ENCODE measurements at places on chromosomes 2 and 18.

DNA sequence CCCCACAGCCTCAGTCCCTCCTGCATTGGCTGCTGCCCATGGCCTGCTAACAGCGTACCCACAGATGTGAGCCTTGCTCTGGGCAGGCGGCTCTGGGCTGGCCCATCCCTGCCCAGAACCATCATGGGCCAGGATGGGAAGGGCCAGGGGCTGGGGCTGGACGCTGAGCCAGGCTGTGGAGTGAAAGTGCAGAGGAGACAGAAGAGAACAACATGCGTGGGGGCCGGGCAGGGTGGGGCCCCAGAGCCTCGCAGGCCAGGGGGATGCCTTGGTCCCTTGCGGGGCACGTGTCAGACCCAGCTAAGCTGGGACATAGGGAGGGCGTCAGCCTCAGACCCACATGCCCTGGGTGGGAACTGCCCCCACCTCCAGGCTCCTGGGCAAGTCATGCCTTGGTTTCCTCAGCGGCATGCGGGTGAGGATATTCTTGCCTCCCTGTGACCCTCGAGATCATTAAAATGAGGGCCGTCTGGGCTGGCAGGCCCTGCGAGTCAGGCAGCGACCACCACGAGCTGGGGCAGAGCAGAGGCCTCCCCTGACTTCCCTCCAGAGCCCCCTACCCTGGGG lies 27.3 kb downstream of the GPC1 start:
- no peak for DNase-seq

DNA sequence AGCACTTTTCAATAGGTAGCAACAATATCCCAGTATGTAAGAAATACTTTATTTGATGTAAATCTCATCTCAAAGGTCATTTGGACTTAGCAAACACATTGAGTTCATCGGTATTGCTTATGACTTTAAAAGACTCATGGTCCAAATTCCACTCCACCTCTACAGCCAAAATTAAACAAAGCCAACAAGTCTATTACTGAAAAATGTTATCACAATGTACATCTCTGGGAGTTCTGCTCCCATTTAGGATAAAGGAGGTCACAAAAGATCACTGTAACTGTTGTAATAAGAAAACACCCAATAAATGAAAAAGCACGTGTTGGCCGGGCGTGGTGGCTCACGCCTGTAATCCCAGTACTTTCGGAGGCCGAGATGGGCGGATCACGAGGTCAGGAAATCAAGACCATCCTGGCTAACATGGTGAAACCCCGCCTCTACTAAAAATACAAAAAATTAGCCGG lies 50.0 kb downstream of the ESCO1 start:
- no peak for DNase-seq

- DNase-seq, result no peak
These were observed 160.5 kb downstream of the RIF1 start for GRCh38 chr2:151570191-151570590.

GRCh38 chr2:55961318-55961911 lies 37.8 kb upstream of the EFEMP1 start:
- DNase-seq, result no peak

DNA sequence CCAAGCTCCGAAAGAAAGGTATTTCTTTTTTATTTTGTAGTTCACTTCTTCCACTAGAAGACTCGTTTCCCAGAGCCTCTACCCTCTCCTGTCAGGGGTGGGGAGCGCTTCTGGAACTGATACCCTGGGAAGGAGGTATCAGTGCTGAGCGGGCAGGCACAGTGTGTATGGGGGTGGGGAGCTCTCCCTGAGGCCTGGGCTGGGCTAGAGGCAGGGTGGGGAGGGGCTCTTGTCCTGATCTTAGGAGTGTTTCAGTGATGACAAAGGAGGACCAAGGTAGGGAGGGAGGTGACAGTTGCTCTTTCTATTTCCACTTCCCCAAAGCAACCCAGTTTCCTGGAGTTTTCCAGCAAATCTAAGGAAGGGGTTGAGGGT lies 65.4 kb downstream of the ARHGAP25 start:
- DNase-seq, result no peak

GRCh38 chr2:188199716-188200128 lies 92.0 kb upstream of the GULP1 start:
- DNase-seq, result no peak

- DNase-seq, result no peak
These were observed 11.7 kb upstream of the CNGA3 start for GRCh38 chr2:98334439-98335078.

DNA sequence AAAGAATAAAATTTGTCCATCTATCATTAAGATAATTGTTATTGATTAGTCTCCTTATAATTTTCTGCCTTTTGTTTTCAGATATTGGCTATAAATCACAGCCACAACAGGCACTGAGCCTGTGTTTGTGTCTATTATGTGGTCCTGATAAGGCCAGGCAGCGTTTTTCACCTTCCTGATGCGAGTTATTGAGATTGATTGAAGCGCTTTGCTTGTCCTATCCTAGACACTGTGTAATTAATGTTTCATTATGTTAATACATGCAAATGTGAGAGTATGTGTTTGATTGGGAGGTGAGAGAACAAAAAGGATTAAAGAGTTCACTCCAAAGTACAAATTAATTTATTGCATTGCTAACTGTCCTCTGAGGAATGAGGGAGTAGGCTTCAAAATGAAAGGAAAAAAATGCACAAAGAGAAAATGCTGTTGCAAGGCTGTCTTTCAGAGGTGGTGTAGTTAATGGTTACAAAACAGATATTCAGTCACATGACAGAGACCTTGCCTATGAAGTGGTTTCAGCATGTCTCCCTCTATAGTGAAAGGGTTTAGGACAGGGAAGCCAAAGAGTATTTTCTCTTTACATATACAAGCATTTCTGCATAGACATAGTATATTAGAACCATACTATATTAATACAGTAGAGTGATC lies 391.1 kb downstream of the DCC start:
- no peak for DNase-seq

- no peak for DNase-seq
These were observed 46.2 kb downstream of the CAB39 start for GRCh38 chr2:230758566-230759480.

- DNase-seq, result no peak
These were observed 28.6 kb downstream of the FEZ2 start for GRCh38 chr2:36569267-36569856.

- DNase-seq, result no peak
These were observed 112.4 kb downstream of the FEZ2 start for GRCh38 chr2:36485521-36485920.

DNA sequence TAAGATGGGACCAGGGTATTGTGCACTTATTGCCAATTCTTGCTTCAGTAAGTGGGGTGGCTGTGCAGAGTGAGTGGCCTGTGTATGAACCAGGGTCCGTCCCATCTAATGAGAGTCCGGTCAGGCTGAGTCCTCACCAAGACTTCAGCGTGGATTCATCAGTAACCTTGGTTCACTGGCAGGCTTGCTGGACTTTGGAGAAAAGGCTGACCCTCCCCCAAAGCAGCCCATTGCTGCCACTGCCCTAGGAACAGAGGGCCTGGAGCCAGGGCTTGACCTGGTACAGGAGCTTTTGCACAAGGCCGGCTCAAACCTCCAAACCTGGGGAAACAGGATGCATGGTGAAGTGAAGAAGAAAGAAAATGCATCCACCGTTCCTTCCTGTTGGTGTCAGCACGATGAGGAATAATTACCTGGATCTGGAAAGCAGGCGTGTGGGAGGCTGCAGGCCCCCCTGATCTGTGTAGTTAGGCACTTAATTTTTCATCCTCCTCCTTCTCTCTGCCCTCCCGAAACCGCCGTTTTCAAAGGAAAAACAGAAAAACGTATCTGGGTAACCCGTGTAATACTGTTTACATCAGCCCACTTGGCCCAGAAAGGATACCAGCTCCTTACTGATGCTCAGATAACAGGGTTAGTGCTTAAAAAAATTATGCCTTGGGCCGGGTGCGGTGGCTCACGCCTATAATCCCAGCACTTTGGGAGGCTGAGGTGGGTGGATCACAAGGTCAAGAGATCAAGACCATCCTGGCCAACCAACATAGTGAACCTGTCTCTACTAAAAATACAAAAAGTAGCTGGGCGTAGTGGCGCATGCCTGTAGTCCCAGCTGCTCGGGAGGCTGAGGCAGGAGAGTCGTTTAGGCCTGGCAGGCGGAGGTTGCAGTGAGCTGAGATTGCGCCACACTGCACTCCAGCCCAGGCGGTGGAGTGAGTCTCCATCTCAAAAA lies 147.7 kb downstream of the TGIF1 start:
- no peak for DNase-seq

GRCh38 chr18:23710068-23710527 lies 20.8 kb downstream of the LAMA3 start:
- DNase-seq, result no peak

DNA sequence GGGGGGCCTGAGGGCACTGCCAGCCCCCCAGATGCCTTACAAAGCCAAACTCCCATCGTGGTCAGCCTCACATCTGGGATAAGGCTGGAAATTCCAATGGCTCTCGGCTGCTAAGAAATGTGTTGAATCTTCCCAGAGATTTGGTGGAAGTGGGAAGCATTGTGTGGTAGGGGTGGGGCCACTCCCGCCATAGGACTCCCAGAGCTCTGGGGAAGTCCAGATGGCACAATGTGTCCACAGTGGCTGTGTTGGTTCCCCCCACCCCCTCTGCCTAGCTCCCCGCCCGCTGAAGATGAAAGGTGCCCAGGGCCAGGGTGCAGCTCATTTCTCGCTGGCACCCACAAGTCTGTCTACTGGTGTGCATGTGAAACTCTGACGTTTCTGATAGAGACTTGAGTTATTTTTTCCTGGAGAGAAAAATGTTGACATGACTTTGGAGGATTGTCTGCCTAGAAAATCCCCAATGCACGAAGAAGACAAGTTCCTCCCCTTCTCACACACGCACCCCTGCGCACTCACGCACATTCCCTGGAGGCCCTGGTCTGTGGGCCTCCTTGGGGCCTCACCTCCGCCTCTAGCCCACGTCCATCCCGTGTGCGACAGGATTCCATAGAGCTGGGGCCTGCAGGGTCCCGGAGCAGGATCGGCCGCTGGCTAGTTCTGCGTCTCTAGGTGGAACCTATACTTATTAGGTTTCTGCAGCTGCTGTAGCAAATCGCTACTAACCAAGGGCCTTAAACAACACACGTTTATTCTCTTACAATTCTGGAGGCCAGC lies 199.1 kb downstream of the ZFP36L2 start:
- DNase-seq, result no peak

DNA sequence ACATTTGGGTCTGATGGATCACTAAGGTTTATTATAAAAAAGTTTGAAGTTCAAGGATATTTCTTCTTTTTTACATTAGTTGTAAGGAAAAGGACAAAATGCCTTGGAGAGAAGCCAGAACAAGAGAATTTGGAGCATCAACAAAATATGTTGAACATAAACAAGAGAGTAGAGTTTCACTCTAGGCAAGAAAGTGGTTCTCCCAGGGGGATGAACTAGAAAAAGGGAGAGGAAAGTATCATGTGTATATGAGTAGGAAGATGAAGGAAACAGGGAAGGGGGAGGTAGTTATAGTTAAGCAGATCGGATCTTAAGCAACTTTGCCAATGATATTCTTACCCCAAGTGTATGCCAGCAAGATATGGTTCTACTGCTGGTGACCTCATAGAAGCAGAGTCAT lies 63.8 kb upstream of the GALNT3 start:
- DNase-seq, result no peak

DNA sequence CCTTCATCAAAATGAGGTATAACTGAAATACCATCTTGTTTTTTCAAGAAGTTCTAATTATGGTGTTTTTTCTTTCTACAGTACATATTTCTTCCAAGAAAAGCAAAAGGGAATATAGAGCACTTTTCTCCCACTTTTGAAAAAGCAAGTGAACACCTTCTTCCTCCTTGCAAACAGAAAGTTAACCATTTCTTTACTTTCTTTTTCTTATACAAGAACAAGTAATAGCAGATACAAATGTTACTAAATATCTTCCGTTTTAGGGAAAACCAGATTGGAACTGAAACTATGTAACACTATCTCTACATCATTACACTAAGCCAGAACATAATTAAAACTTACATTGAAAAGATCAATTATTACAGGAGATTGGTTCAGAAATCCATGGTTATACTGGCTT lies 44.0 kb downstream of the COBLL1 start:
- DNase-seq, result no peak

DNA sequence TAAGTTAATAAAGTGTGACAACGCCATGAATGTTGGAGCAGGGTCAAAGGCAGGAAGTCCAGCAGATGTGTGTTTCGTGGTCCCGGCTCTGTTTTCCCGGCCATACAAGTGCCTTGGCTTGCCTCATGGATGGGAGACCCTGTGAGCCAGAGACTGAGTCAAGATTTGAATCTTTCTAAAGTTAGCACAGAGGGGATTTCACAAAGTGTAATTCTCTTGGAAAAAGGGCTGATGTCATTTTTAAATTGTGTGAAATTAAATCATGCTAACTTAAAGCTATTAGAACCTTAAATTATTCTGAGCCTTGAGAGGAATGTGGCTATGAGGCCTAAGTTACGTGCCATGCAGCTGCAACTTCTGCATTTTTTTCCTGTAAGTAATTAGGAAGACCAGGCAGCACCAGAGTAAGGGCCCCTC lies 38.3 kb upstream of the RALBP1 start:
- DNase-seq, result no peak

- DNase-seq, result no peak
These were observed 339.0 kb upstream of the LRRTM1 start for GRCh38 chr2:80643598-80643997.

DNA sequence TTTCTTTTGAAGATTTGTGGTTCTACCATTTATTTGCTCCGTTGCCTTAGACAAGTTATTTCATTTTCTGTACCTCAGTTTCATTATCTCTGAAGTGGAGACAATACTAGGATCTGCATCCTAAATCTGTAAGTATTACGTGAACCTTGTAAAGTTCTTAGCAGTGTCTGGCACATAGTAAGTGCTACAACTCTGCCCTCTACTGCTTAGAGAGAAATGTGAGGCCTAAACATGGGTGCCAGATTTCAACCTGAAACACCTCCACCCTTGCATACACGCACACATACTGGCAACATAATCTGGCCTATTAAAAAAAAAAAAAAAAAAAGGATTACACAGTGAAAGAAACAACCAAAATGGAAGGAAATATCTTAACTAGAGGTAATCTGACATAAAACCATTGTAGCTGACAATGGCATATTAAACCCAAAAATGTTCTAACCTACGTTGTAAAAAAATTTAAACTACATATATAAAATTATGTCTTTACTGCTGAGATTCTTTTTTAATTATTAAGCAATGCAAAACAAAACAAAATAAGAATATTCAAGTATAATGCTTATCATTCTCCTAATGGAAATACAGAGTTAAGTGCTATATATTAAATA lies 132.6 kb downstream of the MAP2 start:
- DNase-seq, result no peak

DNA sequence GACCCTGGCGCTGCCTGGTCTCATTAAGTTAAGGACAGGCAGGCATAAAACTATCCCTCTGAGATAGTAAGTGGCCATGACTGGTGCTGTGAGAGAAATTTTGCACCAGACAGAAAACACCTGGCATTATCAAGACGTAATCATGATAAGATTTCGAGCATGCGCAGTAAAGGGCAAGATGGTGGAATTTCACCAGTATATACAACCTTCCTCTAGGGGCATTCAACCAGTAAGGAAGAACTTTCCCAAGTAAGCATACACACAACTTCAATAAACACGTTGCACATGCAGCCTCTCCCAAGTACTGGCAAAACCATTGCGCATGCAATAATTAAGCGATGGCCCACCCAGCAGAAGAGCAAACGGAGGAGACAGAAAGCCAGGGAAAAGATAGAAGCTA lies 1376.4 kb upstream of the CRIM1 start:
- no peak for DNase-seq
